ENCODE measurements at places on chromosomes 11 and 22.
A peak's percentile ranks its signal among the peaks of the same experiment; 100 is the strongest.

DNA sequence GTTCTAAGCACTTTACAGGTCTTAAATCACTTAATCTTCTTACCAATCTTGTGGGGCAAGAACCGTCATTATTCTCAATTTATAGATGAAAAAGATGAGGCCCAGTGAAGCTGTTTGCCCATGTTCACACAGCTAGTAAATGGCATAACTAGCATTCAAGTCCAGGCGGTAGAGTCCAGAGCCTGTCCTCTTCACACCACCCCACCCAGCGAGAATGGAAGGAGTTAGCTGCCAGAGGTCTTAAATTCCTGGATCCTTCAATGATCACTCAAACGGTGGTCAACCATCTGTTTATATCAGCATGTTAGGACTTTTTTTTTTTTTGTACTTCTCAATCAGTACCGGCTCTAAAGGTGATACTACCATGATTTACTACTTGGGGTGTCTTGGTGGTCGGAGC is 43.3 kb downstream of the PARVA start:
- DNase-seq, result no peak

DNA sequence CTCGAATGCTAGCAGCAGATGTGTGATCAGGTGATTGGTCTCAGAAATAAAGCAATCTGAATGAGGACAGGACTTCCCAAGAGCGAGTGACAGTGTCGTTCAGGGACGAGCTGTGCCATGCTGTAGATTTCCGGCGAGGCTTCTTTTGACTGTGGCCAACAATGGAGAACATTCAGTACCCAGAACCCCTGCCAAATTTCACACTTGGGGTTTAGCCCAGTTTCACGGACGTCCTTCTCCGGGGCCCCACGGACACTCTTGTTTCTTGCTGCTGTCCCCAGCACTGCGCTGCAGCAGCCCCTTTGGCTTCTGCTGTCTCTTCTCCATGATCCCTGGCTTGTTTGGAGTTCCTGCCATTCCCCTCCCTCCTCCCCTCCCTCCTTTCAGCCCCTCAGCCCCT is 115.1 kb upstream of the GRAMD1B start:
- no peak for DNase-seq

DNA sequence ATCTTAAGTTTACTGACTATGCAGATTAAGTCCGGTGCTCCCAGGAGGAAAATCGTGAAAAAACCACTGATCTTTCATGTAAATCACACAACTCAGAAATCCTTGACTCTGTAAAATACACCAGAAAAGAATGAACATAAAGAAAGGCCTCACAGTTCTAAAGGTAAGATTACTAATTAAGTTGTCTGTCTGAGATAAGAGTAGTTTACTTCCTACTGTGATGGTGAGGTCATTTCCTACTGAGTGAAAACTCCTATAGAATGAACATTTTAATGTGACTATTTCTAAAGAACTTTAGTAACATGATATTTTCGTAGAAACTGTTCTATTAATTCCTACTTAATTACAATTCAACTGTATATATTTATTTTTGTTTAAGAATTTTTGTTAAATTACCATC is 774.4 kb upstream of the CHORDC1 start:
- no peak for DNase-seq

DNA sequence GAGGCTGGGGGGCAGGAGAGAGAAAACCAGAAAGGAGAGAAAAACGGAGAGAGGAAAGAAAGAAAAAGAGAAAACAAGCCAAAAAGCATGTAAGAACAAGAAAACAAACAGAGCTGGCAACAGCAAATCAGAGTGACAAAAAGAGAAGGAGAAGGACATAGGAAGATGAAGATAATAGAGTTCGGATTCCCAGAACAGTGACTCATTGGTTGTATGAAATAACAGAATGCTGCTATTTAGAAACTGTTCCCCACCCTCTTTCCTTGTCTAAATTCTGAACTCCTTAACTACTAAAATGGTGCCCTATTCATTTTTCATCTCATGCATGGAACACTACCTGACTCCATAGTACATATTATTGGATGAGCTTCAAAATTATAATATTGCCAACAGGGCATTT is 317.4 kb downstream of the C11orf87 start:
- no peak for DNase-seq

DNA sequence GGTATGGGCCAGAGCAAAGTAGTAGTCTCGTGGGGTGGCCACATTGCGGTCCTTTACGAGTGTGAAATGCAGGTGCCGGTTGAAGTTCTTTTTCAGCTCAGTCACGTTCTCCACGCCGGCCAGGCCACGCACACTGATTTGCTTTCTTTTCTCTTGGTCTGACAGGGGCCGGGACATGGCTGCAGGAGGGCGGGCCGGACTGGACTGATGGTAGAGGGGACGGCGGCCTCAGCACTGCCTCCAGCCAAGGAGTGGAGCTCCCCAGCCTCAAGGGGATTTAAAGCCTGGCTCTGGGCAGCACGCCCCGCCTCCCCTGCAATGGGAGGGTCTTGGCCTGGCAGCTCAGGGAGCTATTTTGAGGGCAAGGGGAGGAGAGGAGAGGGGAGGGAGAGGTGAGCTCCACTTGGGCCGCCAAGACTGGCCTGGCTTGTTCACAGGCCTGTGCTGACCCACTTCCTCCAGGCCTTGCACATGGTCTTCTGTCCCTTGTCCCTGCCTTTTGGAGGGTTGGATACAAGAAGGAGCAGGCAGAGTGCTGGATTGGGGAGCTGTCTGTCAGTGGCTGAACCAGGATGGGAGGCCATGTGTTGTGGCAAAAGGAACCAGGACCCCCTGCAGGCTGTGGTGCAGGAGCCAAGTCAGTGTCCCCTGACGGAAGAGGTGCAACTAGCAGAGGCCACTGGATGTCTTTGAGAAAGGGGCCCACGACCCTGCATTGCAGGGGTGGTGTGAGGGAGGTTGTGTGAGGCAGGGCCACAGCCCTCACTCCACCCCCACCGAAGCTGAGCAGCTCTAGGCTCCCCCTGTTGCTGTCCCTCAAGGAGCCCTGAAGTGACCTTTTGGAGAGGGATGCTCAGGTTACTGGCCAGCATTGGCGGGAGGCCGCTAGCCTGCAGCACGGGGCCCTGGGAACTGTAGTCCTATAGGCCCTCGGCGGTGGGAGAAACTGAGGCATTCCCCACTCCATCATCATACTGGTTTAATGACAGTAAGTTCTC is at the start of gene PYGM:
Gene PYGM (minus strand): TSS at position 253 of the 998 bp plus-strand sequence. CDS start 76 bp downstream, at position 177.
- no peak for DNase-seq

GRCh38 chr11:65931773-65932557 is 12.7 kb downstream of the DRAP1 start:
- DNase-seq, result no peak

GRCh38 chr11:11876458-11876857 is 34.7 kb downstream of the USP47 start:
- DNase-seq, result no peak

DNA sequence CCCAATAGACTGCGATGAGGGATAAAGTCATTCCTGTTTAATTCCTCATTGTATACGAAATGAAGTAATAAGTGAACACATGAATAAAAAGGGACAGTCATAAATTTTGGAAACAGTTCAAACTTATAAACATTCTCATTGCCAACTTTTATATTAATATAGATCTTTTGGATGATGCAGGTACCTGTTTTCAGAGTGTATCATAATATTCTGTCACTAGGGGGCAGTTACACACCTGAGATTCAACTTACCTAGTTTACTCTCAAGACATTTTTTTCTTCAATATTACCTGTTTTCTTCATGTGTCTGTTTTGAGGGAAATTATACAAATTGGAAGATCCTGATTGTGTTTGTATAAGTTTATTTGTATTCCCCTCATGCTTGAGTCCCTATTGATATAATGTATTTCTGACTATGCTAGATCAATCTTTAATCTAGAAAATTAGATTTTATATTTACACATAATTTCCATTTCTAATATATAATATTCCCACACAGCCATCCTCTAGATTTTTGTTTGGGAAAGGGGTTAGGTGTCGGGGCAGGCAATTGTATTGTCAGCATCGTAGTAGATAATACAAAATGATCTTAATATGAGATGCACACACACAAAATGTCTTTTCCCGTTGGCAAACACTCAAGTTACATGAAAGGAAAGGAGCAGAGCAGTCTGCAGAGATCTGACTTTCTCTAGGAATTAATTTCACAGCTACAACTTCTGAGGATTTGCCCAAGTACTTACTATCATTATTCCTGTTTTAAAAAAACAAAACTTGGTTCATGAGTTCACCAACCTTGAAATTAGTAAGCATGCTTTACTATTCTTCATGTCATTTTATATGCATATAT is 18.4 kb downstream of the FDX1 start:
- DNase-seq, result no peak

DNA sequence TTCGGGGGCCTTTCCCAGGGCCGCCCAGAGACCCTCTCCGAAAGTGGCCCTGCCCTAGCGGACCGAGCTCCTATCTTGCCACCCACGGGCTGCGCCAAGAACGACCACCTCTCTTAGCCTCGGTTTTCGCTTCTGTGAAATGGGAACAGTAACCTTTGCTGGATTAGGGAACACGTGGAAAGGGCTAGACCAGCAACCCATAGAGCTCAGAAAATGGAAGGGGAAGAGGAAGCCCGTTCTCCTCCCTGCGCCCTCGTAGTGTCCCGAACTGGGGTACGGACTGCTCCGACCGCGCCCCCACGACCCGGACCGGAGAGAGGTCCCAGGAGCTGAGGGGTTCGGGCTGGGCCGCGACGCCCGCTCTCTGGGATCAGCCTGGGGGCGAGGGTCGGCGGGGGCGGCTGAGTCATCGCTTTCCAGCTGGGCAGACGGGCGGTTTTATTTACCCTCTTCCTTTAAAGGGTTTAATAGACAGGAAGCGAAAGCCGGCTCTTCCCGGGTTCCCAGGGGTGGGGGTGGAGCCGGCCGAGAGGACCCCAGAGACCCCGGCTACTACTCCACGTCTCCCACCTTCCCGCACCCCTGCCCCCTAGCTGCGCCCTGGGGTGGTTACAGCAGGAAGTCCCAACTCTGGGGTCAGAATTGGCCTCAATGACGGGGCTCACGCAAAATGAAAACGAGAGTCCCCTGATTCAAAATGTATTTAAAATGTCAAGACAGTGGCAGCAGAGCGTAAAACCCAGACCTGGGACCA is 907 bp upstream of the PHLDA2 start:
- DNase-seq, result peak; percentile 84

GRCh38 chr22:42261296-42261695 is 9.2 kb downstream of the TCF20 start:
- DNase-seq, result no peak

- DNase-seq, result no peak
Observed at GRCh38 chr11:68325907-68326220, 13.5 kb downstream of the LRP5 start.

DNA sequence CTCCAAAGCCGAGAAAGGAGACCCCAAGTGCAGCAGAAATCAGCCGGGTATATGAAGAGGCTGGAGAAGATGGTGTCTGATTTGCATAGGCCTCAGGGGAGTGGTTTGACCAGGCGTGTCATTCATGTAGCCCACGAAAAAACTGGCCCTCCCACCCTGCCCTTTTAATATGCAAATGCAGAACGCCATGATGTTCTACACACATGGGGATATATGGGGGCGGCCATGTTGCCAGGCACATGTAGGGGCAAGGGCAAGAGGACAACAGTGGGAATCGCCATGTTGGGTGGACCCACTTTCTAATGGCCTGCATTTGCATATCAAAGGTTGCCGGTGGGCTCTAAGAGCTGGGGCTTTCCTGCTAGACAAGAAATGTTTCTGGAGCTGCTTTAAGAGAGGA is 86.4 kb downstream of the ISX start:
- no peak for DNase-seq

DNA sequence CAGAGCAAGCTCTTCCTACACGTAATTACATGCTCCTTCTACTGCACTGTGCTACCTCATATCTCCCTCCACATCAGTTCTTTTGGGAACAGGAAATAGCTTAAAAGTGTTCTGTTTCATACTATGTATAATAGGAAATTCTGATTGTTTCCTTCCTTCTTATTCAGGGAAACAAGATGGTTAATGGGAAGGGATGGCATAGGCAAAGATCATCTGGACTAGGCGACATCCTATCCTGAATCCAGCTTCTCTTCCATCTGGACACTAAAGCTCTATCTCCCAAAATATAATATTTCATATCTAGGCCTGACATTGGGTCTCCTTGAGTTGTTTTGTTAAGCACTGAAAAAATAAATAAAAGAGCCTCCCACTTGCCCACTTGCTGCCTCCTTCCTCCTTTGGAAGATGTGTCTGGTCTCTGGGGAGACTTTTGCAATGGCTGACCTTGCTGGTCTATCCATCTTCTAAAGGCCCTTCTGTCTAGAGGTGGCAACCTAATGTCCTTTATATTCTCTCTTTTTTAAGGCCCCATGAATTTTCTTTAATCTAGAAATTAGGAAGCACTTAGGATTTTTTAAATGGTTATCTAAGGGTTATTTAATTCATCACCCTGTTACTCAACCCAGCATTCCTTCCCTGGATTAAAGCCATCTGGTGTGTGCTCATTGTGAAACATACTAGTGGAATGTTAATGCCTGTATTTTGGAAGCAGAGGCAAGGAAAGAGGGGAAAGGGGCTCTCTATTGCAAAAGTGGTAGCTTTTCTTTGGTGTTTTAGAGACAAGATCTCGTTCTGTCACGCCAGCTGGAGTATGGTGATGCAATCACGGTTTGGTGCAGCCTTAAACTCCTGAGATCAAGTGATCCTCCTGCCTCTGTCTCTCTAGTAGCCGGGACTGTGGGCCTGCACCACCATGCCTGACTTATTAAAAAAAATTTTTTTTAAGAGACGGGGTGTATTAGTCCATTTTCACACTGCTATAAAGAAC is 20.6 kb downstream of the CLMP start:
- no peak for DNase-seq

DNA sequence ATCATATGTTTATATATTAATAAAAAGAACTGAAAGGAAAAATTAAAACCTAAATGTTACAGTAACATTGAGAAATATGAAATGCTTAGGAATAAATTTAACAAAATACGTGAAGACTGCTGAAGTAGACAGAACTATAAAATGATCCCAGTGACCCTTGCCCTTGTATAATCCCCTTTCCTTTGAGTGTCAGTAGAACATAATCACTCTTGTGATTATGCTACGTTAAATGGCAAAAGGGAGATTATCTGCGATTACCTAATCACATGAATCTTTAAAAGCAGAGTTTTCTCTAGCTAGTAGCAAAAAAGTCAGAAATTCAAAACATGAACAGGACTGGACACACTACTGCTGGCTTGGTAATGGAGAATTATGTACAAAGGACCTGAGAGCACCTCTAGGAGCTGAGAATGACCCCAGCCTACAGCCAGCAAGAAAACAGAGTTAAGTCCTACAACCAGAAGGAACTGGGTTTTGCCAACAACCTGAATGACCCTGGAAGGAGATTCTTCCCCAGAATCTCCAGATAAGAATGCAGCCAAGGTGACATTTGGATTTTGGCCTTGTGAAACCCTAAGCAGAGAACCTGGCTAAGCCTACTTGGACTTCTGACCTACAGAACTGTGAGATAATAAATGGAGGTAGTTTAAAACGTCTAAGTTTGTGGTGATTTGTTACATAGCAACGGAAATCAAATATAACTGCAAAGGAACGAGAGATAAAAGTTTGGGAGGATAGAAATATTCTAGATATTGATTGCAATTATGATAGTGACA is 157.2 kb downstream of the ATG16L2 start:
- DNase-seq, result no peak

DNA sequence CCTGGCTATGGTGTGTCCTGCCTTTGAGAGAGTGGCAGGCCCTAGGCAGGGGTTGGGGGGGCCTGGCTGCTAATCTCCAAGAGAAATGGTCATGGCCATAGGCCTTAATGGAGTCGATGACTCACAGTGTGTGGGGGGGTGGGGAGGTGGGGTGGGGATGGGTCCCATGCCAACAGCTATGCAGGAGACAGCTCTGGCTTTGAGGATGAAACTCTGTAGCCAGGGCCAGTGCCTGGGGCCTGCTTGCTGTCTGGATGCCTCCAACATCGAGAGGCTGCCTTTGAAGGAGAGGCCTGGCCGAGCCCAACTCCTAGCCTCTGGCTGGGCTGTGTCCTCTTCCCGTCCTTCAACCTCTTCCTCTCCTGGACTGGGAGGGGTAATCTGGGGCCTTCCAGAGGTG is 23.9 kb upstream of the TSPAN18 start:
- DNase-seq, result no peak
